Globus pallidus (tissue), 1 donor: ENCODE measurements at places on chromosomes 16 and 17.

DNA sequence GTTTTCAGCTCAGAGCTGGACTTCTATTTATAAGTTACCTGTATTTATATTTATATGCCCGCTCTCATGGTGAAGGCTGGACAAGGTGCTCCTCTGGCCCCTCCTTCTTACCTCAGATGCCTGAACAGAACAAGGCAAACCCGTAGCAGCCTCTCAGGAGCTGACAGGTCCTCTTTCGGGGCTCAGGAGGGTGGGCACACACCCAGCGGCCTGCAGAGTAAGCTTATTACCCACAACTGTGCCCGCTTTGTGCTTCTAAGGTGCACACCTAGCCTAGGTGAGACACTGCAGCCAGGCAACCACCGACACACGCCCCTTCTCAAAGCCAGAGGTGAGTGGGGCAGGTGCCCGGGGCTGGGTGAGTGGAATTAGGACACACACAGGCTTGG is 5.3 kb downstream of the NKIRAS2 start:
- no peak for DNase-seq

DNA sequence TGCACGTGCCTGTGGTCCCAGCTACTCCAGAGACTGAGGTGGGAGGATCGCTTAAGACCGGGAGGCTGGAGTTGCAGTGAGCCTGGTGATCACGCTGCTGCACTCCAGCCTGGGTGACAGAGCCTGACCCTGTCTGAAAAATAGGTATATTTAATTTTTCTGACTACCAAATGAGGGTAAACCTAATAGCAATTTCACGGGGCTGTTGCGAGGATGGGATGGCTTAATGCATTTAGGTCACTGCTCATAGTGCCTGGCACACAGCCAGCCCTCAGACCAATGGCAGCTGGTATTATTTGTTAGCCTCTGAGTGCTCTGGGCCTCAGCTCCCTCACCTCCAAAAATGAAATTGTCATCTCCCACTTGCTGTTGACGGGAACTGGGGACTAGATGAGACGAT is 5.9 kb upstream of the CDIP1 start:
- DNase-seq, result no peak

GRCh38 chr16:20774703-20775362 is 11.0 kb downstream of the ACSM3 start:
- DNase-seq, result peak; percentile 3

DNA sequence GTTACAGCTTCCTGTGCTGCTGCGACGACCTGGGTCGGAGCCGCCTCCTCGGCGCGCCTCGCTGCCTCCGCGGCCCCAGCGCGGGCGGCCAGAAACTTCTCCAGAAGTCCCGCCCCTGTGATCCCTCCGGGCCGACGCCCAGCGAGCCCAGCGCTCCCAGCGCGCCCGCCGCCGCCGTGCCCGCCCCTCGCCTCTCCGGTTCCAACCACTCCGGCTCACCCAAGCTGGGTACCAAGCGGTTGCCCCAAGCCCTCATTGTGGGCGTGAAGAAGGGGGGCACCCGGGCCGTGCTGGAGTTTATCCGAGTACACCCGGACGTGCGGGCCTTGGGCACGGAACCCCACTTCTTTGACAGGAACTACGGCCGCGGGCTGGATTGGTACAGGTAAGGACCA is 746 bp downstream of the HS3ST2 start:
- no peak for DNase-seq

DNA sequence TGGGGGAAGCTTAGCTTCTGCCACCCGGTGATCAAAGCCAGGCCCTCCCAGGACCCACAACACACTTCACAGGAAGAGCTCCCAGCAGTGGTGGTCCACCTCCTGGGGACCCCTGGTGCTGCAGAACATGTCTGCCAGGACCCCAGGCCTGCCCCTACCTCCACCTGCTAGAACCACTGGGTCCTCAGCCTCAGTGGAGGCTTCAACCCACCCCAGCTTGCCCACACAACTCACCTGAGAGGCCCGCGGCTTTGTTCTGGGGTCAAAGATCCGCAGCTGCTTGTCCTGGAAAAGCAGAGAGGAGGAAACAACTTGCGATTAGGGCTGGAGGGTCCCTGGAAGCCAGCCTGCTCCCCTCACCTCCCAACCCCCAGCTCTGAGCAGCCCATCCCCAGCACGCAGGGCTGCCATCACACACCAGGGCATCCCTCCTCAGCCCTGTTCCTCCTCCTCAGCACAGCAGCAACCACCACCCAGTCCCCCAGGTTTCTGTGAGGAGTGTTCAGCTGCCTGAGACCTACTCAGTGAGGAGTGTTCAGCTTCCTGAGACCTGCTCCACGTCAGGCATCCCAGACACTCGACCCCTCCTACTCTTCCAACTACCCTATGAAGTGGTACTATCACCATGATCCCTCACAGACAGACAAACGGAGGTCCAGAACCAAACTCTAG is 21.2 kb downstream of the CORO7 start:
- no peak for DNase-seq

GRCh38 chr17:41013606-41014005 is 4.7 kb upstream of the KRTAP3-1 start:
- no peak for DNase-seq

- DNase-seq, result no peak
Observed at GRCh38 chr16:74725651-74726455, 25.2 kb upstream of the MLKL start.

- no peak for DNase-seq
Observed at GRCh38 chr16:72434159-72434558, 262.2 kb upstream of the PMFBP1 start.

GRCh38 chr16:14667347-14668266 is 26.5 kb downstream of the PLA2G10 start:
- no peak for DNase-seq

DNA sequence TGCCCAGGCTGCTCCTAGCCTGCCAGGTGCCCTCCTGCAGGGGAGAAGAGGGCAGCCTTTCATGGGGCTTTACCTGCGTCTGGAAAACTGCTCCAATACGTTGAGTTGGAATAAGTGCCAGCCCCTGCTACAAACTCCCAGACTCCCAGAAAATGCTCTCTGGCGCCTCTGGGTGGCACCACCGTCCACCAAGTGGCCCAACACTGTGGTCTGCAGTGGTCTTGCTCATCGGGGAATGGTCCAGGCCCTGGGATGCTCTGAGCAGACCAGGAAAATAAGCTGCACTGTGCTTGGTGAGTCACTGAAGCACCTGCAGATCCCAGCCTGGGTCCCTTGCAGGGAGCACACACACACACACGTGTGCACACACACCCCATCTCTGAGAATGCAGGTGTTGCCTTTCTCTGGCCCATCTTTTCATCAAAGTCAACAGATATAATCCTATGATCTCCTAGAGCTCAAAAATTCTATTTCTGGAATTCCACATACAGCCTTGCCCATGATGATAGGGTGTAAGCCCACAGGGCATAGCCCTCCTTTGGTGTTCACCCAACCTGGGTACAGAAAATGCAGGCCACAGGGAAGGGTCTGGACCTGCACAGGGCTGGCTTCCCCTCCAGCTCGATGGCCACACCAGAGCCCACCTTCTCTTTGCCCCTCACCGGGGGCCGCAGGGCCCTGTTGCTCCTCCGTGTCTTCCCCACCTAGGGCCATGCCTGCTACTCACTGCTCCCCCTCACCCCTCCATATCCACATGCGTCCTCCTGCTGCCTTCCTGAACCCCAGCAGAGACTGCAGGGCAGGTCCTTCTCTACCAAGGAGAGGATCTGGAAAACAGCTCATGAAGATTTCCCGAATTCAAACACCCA is 20.5 kb downstream of the CDIP1 start:
- DNase-seq, result no peak

GRCh38 chr16:78275420-78275819 is 176.0 kb downstream of the WWOX start:
- no peak for DNase-seq

DNA sequence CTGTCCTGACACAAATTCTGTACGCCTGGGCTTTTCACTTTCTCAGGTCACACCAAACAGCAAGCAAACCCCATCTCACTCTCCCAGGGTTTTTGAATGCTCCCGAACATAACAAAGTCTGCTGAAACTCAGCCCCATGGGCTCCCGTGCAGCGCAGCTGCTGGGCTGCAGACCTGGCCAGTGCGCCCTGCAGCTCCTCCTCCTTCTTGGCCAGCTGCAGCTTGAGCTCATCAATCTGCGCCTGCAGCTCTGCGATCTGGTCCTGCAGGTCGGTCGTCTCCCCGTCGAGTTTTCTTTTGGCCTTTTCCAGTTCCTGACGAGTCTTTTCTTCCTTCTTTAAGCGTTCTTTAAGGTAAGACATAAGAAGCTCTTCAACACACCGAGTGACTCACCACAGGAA is 70.5 kb downstream of the NDEL1 start:
- no peak for DNase-seq

- no peak for DNase-seq
Observed at GRCh38 chr17:41417576-41418015, 6.8 kb downstream of the KRT37 start.

DNA sequence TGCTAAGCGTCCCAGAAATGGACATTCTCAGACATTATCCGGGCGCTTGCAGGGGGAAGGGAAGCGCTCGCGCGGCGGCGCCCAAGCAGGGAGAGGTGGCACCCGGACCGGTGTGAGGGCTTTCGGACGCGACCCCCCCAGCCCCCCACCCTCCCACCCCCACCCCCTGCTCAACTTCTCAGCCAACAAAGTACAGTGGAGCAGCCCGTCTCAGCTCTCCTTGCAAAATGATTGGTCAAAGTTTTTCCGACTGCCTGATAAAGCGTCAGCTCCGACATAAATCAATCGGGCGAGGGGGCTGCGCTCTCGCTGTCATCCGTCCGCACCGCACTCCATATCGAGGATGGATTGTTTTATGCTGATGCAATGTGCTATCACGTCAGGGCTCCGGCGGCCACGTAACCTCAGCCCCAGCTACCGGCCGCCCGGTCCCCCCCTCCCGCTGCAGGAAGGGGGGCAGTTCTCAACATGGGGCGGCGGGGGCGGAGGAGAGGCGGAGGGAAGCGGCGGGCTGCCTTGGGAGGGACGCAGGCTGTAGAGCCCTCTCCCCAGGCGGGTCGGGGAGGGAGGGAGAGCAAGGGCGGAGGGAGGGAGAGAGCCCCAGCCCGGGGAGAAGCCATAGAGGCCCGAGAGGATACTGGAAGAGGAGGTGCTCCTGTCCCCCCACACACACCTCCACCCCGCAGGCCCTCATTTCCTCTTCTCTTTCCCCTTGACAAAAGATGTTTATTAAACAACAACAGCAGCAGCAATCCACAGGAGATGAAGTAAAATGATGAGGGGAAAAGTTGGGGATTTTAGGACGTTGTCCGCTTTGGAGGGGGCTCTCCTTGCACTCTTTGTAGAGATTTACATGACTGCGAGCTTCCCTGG is at the start of gene HOXB9:
Gene HOXB9 (minus strand): TSS at position 114 of the 873 bp plus-strand sequence. CDS start 89 bp downstream, at position 25.
- no peak for DNase-seq
